CMK (cell line): ENCODE measurements at places on chromosomes 4 and X.

- DNase-seq: no peak
Observed at GRCh38 chr4:56048383-56048701, 99.6 kb downstream of the CEP135 start.

DNA sequence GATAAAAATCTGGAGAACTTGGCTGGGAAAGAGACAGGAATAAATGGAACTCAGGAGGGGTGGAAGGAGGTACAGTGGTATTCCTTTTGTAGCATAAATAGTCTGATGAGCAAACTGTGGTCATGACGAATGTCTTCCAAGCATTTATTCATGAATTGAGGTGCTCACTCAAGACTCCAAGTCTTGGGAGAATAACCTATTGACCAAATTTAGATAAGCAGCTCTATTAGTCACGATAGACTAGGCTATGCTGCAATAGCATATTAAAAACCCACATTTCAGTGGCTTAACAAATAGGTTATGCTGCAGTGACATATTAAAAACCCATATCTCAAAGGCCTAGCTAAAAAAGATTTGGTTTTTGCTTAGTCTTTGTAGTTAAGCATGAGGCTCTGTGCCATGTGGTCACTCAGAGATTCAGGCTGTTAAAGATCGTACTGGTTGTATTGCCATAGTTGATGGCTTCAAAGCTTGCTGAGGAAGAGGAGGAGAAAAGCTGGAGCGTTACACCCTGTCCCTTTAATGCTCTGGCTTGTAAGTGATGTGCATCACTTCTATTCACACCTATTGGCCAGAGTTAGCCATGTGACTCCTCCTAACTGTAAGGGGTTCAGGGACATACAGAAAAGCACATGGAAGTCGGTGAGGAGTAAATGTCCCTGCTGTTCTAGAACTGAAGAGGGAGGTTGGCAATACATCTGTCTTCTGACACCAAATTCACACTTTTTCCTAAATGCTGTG lies 24.5 kb upstream of the CCDC149 start:
- DNase-seq: no peak

GRCh38 chrX:31200430-31200829 lies 128.6 kb upstream of the FTHL17 start:
- no peak for DNase-seq

DNA sequence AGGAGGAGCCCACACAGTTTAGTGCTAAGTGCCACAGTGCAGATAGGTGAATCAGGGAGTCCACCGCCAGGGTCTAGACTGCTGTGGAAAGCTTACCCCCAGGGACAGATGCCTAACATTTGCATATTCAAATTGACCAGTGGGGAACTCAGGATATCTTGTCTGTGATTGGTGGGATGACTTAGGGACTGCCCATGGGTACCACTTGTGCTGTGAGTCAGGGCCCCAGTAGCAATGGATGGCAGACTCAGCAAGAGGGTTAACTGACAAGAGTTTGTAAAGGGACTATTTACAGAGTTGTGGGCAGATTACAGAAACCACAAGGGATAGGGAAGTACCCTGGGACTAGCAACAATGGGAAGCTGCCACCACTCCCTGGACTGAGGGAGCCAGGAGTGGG lies 282.1 kb downstream of the BCOR start:
- no peak for DNase-seq

GRCh38 chrX:12825801-12826200 lies 34.6 kb downstream of the PRPS2 start:
- no peak for DNase-seq

- no peak for DNase-seq
Observed at GRCh38 chr4:147481577-147482109, 746 bp downstream of the EDNRA start.

DNA sequence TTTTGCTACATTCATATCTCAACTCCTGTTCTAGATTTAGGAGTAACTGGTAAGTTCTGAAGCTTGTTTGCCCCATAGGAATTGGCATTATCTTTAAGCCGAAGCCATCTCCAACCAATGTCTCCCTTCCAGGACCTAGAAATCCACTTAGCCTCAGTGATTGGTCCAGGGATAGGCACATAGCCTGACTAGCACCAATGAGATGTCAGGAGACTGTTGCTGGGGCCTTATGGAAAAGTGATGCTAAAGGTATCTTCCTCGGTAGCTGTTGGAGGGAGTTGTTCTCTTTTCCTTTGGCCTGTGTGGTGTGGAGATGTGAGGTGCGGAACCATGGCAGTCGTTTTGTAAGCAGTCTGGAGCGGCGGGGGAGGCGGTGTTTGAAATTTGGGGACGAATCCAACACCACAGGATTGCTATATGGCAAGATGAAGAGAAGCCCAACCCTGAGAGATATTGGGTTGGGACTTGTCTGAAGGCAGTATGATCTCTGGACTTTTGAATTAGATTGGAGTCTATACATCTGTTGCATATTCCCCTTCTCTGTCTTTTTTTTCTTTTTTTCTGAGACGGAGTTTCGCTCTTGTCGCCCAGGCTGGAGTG lies 109.8 kb upstream of the ATP6AP2 start:
- DNase-seq: no peak

DNA sequence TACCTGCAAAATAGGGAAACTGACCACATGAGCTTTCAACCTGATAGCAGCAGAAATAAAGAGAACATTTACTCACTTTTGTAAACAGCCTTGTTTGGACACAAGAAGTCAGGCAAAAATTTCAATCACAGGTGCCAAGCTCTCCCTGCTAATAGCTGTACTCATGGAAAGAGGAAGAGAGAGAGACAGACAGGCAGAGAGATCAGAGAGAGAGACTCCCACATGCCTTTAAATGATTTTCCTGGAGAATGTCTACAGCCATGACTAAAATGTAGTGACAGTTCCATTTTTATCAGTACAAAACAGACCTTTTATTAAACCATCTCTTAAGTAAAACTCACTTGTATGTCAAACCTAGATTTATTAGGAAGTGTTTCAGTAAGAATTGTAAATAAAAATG lies 752.9 kb downstream of the TRAM1L1 start:
- peak; percentile 52 for DNase-seq

GRCh38 chr4:100147198-100147597 lies 43.1 kb downstream of the DDIT4L start:
- no peak for DNase-seq

- DNase-seq: no peak
Observed at GRCh38 chrX:11609109-11609508, 56.6 kb downstream of the ARHGAP6 start.

DNA sequence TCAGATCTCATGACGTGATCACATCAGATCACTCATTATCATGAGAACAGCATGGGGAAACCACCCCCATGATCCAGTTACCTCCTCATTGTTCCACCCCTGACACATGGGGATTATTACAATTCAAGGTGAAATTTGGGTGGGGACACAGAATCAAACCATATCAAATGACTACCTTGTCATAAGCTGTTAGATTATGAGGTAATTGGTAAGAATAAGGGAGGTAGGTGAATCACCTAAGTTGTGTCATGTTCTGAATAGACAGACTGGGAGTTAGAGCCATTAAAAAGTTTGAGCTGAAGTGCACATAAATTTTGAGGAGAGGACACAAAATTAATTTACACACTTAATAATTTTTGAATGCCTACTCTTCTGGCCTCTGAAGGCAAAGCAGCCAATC lies 24.7 kb downstream of the SLC9B1 start:
- no peak for DNase-seq

DNA sequence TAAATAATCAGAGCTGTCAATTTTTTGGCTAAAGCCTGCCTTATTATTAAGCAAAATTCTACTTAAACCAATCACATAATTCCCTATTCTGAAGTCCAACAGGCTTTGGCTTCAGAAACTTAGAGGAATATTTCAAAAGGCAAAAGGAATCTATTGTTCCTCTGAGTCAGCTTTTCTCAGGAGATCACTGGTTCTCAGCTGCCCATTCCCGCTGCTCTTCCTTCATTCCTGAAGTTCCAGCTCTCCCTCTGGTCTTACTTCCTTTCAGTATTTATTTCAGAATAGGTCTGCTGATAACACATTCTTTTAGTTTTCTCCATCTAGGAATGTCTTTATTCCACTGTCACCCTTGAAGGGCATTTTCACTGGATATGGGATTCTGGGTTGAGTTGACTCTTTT lies 133.7 kb downstream of the SOWAHB start:
- no peak for DNase-seq

GRCh38 chr4:17558941-17559708 lies 17.9 kb upstream of the LAP3 start:
- no peak for DNase-seq

GRCh38 chr4:42478509-42478908 lies 81.2 kb downstream of the SHISA3 start:
- DNase-seq: no peak

DNA sequence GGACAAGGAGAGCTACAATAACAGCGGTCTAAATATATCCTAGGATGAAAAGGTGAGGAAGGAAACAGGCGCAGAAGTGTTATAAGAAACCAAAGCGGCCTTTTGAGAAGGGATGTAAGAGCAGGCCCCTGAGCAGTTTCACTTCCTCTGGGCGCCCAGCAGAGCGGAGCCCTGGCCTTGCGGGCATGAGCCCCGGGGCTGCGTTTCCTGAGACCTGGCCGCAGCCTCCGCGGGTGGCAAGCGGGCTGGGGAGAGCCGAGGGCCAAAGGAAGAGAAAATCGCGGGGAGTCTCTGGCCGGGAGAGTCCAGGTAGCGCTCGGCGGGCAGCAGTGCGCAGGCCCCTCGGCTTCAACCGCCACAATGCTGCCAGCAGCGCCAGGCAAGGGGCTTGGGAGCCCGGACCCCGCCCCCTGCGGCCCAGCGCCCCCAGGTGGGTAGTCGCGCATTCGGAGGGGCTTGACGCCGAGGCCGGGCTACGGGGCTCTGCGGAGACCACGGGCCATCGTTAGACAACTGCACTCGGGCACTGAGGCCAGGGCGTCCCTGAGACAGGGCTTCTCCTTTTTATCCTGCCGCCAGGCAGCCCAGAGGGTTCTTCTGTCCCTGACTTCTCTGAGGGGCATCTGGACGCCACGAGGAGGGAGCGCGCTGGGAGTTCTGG lies at the start of gene BANK1:
BANK1 (plus strand) TSS at position 210 of the 661 bp plus-strand sequence; CDS start at position 361, 151 bp downstream.
- no peak for DNase-seq

GRCh38 chr4:80196922-80197573 lies at the start of gene PRDM8:
Gene PRDM8, plus strand, starts transcription at chr4:80197503. Its CDS starts 2,578 bp downstream, at chr4:80200081.
- no peak for DNase-seq

DNA sequence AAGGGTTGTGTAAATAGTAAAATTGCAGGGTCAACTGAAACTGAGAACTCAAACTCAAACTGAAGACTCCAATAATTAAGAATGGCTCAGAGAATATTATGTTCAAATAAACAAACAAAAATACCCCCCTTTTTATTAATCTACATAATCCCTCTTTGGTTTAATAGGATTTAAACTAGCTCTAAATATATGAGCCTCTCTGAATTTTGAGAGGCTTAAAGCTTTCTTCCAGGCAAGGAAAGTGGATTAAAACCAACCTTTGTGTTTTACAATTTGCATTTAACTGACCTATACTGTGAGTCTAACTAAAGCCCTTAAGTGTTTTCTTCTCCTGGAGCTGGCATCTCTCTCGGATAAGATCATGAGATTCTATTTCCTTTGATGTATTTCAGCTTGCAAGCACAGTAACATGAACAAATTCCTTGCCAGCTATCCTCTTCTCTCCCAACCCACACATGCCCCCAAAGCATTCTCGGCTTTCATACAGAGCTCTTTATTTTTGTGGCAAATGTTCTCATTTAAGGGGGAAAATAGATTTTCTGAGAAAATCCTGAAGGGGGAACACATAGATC lies 1310.8 kb upstream of the AGA start:
- DNase-seq: no peak

GRCh38 chrX:68345025-68345424 lies 88.3 kb downstream of the OPHN1 start:
- DNase-seq: no peak

- no peak for DNase-seq
Observed at GRCh38 chr4:118589471-118590055, 95.6 kb upstream of the METTL14 start.

DNA sequence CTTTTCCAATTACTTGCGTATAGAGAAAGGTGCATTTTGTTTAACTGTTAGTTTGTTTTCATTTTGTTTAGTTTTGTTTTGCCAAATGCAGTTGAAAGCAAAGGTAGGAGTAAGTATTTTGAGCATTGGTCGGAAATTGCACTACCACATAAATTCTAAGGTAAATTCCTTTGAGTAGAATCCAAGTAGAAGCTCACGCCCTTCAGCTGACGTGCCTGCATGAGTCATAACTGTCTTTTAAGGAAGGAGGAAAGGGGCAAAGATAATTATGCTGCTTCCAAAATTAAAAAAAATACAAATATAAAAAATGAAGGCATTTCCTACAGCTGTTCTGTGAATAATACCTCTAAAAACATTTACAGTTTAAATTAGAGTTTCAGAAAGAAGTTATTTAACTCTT lies 110.2 kb upstream of the MYOZ2 start:
- DNase-seq: no peak

GRCh38 chr4:3293401-3294391 lies 875 bp downstream of the RGS12 start:
- no peak for DNase-seq

- DNase-seq: no peak
Observed at GRCh38 chr4:35818520-35818919, 425.8 kb downstream of the ARAP2 start.

- no peak for DNase-seq
Observed at GRCh38 chr4:145732001-145732815, 52.3 kb downstream of the C4orf51 start.

DNA sequence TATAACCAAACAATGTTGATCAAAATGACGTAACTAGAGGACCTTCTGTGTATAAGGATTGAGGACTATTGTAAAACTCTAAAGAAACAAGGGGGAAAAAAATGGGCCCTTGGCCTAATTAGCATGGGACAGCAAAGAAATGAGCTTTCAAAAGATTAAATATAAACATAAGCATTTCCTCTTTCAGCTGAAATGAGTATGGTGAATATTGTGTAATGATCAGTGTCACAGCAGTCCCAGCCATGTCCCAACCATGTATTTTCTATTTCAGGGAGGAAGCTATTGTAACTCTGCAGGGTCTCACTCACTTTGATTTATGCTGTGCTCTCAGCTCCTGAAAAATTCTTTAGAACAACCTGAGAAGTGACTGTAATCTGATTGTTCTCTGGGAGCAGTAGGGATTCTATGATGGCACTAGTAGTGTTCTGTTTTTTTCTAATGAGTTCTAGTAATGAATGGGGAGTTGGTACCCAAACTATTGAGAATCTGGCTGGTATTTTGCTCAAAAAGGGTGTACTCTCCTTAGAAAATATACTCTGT lies 25.8 kb downstream of the ANXA10 start:
- no peak for DNase-seq

DNA sequence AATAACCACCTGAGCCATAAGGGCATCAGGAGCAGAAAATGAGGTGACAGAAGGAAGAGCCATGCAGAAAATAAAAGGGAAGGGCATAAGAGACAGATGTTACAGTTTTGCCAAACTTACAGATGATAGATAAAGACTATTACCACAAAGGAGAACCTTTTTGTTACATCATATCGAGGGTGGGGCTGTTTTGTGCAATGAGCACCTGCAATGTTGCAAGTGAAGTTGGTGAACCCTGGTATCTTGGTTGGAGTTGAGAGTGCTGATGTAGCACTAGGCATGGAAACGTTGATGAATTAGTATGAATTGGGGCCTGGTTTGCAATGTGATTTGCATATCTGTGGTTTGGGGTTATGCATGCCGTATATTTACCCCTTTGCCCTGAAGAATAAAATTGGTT lies 119.8 kb upstream of the TEX13D start:
- DNase-seq: no peak

GRCh38 chr4:115515772-115516171 lies 402.4 kb upstream of the NDST4 start:
- no peak for DNase-seq

GRCh38 chrX:43618366-43619205 lies 37.5 kb upstream of the MAOA start:
- no peak for DNase-seq
